ENCODE measurements at places on chromosomes 6 and 20. TPM values are rescaled to one million over a fixed set of nuclear protein-coding genes. Genes with fewer than 3 reads are reported as not detected.

Gene FAXC
- total RNA-seq: 2.2 TPM

Gene COL9A3
- 1.8 TPM for total RNA-seq

Gene SYTL3
- 0.77 TPM for total RNA-seq

- no peak for DNase-seq
Observed at GRCh38 chr6:1463751-1464426, 74.5 kb downstream of the FOXF2 start.

DNA sequence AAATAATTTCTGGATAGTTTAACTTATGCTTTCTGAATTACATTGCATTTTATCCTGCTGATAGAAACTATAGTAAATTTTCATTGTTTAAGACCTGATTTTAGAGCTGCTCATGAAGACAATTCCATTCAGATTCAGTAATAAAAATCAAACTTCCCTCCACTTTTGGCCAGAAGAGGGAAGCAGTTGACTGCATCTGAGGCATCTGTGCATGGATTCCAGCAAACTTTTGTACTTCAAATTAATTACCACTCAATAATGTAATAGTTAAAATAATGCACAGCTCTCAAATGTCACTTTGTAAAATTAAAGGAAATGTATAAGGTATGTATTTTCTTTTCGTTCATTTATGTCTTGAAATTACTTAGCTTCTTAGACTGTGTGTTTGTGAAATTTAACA, 64.2 kb upstream of the SLC35B3 start:
- peak; percentile 15 for DNase-seq

Measured in endothelial cell (in vitro differentiated cells).